Mesangial cell (primary cell): ENCODE measurements at places on chromosomes 5 and 9. TPM values are rescaled to one million over a fixed set of nuclear protein-coding genes. Genes with fewer than 3 reads are reported as not detected.

CCDC152 gene
- 0.25 and 0.49 TPM in 2 replicates for total RNA-seq

PCDHGB2 gene
- total RNA-seq: 0.65 and 2.5 TPM in 2 replicates

PTGDS gene
- total RNA-seq: 4.2 and 463 TPM in 2 replicates

OR2K2 gene
- 0.16 TPM in 1 of 2 replicates, not detected in the other for total RNA-seq

MEIKIN gene
- total RNA-seq: not detected in 2 replicates

ISL1 gene
- total RNA-seq: not detected in 2 replicates

CDC20B gene
- total RNA-seq: not detected in 2 replicates

PCDHA6 gene
- 1.0 TPM in 1 of 2 replicates, not detected in the other for total RNA-seq

FOXD4L6 gene
- total RNA-seq: not detected in 2 replicates

OR13F1 gene
- total RNA-seq: not detected in 2 replicates

MYOZ3 gene
- total RNA-seq: 1.5 and 2.4 TPM in 2 replicates

EDIL3 gene
- total RNA-seq: 118 and 193 TPM in 2 replicates

LCN10 gene
- total RNA-seq: not detected in 2 replicates

LCN6 gene
- not detected in 2 replicates for total RNA-seq

MYOT gene
- total RNA-seq: not detected in 2 replicates

NEUROG1 gene
- not detected in 2 replicates for total RNA-seq

HTR1A gene
- total RNA-seq: not detected in 2 replicates

TEX48 gene
- not detected in 2 replicates for total RNA-seq

IFNB1 gene
- total RNA-seq: not detected in 2 replicates

C5orf58 gene
- not detected in 2 replicates for total RNA-seq

IL9 gene
- not detected in 2 replicates for total RNA-seq

FRMPD1 gene
- total RNA-seq: under 0.01 TPM in 1 of 2 replicates, not detected in the other

OTP gene
- total RNA-seq: not detected in 2 replicates

CDKN2B gene
- 17.6 and 21.8 TPM in 2 replicates for total RNA-seq

FCN2 gene
- total RNA-seq: not detected in 2 replicates
